CD4-positive, alpha-beta T cell treated with Interleukin-10 for 1 hour (primary cell): ENCODE measurements at places on chromosomes 2 and 18.

DNA sequence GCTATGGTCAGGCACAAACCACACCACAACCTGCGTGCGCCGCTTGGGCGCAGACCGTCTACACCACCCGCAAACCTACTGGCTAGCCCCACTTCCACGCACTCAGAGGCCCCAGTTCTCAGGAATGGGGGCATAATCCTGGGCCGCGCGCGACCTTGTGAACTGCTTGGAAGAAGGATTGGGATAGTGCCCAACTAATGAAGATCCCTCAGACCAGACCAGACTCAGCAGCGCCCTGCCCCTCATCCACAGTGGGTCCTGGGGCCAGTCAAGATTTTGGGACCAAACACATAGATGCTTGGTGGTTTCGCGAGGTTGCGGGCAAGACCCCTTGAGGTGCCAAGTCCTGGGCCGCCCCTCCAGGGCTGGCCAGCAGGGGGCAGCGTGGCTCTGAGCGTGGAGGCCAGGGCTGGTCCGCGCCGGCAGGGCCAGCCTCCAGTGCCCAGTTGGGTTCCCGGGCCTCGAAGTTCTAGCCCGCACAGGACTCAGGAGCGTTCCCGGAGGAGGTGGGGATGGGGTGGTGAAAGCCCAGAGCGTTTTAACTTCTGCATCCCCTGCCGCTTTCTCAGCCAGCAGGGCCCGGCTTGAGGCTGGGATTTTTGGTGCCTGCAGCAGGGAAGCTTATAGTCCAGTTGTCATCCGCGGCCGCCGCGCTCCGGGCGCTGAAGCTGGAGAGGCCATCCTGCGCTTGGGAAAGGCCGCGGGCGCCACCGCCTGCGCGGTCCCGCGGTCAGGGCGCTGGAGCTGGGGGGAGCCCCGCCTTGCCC, 8.3 kb downstream of the OSR1 start:
- peak; percentile 62 for DNase-seq

- peak; percentile 15 for DNase-seq
These were observed 221.9 kb downstream of the DYM start for GRCh38 chr18:49238433-49239042.

GRCh38 chr2:204468746-204469429, 76.4 kb upstream of the PARD3B start:
- no peak for DNase-seq

DNA sequence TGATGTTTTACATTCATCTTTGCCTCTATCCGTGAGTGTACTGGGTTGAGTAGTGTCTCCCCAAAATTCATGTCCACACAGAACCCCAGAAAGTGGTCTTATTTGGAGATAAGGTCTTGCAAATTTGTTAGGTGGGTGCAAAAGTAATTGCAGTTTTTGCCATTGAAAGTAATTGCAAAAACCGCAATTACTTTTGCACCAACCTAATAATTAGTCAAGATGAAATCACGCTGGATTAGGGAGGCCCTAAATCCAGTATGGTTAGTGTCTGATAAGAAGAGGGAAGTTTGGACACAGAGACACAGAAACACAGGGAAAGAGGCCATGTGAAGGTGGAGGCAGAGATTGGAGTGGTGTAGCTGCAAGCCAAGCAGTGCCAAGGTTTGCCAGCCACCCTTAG, 57.8 kb upstream of the SPRED2 start:
- DNase-seq = no peak

DNA sequence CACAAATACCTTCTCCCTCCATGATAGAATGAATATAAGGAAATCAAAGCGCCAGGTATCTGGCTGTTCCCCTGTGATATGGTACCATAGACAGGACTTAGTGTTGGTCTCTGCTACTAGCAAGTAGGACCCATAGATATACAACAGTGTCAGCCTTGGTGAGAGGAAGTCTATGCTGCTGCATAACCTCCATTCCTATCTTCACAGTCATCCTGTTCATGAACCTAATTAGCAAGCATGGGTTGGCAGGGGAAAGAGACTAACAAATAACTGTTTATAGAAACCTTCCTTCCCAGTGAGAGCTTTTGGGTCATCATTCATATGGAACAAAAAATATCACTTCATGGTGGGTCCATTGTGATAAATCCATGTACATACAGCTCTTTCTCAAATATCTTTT, 188.9 kb upstream of the FAM98A start:
- DNase-seq = no peak

DNA sequence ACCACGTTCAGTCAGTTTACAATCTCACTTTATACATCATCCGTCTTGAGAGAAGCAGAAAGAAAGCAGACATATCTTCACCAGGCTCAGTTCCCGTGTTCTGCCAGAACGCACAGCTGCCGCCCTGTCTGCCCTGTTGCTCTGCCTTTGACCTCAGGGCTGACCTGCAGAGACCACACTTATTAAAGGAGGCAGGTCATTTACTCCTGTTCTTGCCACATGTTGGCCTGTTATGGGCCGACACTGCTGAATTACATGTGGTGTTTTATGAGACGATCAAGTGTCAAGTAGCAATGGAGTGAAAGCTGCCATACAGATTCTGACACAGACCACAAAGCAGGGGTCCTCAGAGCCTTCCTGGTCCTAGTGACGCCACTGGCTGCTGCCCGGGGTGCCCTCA, 232.2 kb downstream of the TTC32 start:
- DNase-seq = no peak

DNA sequence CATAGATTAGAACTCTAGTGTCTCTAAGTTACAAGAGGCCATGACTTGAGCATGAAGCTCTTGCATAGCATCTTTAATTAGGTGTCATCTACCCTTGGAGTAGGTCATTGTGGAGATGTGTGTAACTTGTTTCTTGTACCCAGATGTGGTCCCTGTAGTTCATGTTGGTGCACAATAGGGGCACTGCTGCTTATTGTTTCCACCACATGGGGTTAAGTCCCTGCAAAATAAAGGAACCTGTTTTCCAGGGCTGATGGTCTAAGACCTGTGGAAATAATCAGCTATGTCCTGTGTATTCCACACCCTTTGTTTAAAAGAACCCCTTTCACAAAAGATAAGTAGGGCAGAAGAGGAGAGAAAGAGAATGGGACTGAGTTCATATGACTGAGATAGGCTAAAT, 28.6 kb downstream of the ASXL3 start:
- no peak for DNase-seq

- no peak for DNase-seq
These were observed 457.2 kb upstream of the HS6ST1 start for GRCh38 chr2:128775914-128776285.

DNA sequence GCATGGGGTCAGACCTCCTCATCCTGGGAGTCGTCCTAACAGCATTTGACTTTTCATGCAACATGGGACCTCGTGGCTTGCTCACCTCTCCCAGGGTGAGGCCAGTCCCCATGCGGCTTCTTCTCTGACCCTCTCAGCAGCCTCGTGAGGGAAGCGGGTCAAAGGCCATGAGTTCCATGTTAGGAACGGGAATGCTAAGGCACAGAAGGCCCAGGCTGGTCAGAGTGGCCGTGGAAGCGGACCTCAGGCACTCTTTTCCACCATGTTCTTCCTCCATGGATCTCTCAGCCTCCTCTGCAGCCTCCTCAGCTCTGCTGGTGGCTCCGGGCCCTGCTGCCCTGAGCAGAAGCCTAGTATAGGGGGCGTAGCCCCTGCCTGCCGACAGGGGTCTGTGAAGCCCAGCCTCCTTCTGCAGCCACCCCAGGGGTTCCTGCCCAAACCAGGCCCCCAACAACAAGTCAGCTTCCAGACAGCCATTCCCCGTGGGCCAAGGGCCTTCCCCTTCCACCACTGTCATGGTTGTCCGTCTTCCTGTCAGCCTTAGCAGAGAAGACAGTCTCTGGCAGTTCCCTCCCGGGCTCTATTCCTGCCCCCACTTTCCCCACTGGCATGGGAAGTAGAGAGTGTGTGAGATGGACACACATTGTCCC, 60.0 kb upstream of the OTOF start:
- DNase-seq = no peak

- DNase-seq = no peak
These were observed 3.8 kb downstream of the VPS54 start for GRCh38 chr2:64015391-64015790.

GRCh38 chr2:65675350-65675749, 243.0 kb upstream of the SPRED2 start:
- no peak for DNase-seq

GRCh38 chr2:69762513-69763494, 20.9 kb downstream of the ANXA4 start:
- no peak for DNase-seq

DNA sequence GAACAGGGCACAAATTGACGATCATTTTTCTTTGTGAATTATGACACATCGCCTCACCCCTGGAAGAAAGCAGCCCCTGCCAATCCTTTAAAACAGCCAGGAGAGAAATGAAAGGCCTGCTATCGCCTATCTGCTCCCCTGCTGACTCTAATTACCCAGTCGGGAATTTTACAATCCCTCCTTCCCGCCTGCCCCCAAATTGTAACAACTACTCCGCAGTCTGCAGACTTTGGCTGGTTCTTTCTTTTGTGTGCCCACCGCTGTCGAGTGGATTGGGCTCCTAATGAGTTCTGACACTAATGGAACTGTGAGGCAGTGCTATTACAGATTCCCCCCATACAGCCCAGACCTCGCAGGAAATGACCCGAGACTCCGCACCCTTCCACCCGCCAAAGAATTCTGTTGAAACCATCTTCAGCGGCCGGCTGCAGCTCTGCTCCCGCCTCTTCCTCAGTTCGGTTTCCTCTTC, 281.2 kb upstream of the PARD3B start:
- DNase-seq = no peak

- no peak for DNase-seq
These were observed 153.2 kb downstream of the DDX1 start for GRCh38 chr2:15744820-15745219.

- DNase-seq = peak; percentile 86
These were observed 4.0 kb upstream of the WNT10A start for GRCh38 chr2:218876562-218877219.

GRCh38 chr18:22152093-22152492, 17.3 kb upstream of the GATA6 start:
- no peak for DNase-seq

DNA sequence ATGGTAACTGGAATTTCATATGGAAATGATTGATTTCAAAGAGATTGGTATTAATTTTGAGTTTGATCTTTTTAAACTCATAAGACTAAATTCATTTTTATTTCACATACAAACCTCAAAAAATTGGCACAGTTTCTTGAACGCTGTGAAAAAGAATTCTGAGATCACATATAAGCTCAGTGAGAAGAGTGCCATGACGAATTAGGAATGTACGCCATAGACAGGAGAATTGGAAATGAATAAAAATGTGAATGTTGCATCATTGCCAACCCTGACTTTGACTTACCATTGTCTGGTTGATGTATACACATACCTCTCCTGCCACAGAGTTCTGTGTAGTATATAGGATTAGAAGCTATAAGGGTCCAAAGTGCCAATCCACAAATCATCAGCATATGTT, 290.4 kb upstream of the ZC3H15 start:
- DNase-seq = no peak

GRCh38 chr18:11889284-11889683, 18.8 kb downstream of the MPPE1 start:
- DNase-seq = no peak

GRCh38 chr2:146004462-146004861, 1484.5 kb upstream of the ZEB2 start:
- no peak for DNase-seq

- no peak for DNase-seq
These were observed 107.2 kb upstream of the CAPN13 start for GRCh38 chr2:30914456-30914855.

DNA sequence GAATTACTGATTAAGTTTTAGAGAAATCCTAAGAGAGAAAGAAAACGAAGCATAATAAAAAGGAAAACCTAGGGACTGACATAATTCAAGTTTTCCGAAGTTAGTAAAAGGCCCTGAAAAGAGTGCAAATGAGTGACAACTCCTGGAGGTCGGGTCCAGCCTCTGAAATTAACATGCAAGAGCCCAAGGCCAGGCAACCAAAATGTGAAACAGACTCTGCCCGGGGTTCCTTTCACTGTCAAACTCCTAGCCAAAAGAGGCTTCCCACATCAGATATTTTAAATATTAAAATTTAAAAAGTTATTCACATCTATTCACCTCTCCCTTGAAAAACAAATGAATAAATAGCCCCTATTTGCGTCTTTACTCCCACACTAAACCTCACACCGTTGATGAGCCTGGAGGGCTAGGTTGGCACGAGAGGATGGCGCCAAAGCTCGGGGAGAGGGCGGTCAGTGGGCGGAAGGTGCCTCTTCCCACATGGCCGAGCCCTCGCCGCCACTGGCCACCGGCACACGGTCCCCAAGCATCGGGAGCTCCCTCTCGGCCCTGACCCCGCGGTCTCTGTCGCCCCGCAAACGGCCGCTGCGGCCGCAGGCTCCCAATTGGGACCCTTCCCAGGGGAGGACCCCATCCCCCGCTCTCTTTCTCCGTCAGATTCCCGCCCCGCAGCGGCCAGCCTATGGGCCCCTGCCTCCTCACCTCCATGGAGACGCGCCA, 630 bp downstream of the PPM1G start:
- peak; percentile 7 for DNase-seq

- peak; percentile 46 for DNase-seq
These were observed 23.6 kb downstream of the ALPK2 start for GRCh38 chr18:58605027-58606020.

- DNase-seq = peak; percentile 13
These were observed 2.4 kb downstream of the CTIF start for GRCh38 chr18:48541026-48541746.

DNA sequence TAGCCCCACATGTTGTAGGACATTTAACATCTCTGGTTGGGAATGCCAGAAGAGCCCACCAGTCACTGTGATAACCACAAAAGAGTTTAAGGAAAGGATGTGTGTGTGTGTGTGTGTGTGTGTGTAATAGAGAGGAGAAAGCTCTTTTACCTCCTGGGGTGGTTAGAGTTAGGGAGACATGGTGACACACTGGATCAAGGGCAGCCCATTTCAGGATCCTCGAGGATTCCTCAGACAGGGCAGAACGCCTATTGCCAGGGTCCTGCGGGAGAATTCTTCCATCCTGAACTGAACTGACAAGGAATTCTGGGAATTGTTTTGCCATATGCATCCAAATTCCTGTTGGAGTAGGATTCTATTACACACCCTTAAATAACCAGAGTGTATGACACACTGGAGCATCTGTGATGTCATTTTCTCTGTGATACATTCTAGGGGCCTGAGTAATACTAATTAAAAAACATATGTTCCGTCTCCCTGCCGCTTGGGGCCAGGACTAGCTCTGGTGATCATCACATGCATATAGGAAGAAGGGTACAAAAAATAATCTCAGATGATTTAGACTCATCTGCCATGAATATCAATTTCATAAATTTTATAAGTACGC, 156.4 kb upstream of the MMADHC start:
- no peak for DNase-seq

GRCh38 chr2:239908308-239908707, 116.8 kb downstream of the NDUFA10 start:
- no peak for DNase-seq

- DNase-seq = no peak
These were observed 47.2 kb downstream of the TMEM178A start for GRCh38 chr2:39712953-39713352.

DNA sequence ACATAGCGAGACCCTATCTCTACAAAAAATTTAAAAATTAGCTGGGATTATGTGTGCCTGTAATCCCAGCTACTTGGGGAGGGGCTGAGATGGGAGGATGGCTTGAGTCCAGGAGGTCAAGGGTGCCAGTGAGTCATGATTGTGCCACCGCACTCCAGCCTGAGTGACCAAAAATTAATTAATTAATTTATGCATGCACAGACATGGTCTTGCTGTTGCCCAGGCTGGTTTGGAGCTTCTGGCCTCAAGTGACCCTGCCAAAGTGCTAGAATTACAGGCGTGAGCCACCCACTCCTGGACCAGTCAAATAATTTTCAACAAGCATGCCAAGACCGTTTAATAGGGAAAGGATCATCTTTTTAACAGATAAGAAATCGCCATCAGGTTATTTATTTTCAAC, 57.7 kb upstream of the TFCP2L1 start:
- no peak for DNase-seq
